ENCODE measurements at places on chromosomes 1 and 21. TPM values are rescaled to one million over a fixed set of nuclear protein-coding genes. Genes with fewer than 3 reads are reported as not detected.
A peak's percentile ranks its signal among the peaks of the same experiment; 100 is the strongest.

GRCh38 chr21:34129039-34129891, 55.9 kb downstream of the MRPS6 start:
- peak; percentile 87 for DNase-seq

- DNase-seq: no peak
Measured at GRCh38 chr1:156083800-156084790, 1.8 kb upstream of the MEX3A start.

GRCh38 chr1:53284224-53285020, 43.4 kb downstream of the LRP8 start:
- no peak for DNase-seq

DNA sequence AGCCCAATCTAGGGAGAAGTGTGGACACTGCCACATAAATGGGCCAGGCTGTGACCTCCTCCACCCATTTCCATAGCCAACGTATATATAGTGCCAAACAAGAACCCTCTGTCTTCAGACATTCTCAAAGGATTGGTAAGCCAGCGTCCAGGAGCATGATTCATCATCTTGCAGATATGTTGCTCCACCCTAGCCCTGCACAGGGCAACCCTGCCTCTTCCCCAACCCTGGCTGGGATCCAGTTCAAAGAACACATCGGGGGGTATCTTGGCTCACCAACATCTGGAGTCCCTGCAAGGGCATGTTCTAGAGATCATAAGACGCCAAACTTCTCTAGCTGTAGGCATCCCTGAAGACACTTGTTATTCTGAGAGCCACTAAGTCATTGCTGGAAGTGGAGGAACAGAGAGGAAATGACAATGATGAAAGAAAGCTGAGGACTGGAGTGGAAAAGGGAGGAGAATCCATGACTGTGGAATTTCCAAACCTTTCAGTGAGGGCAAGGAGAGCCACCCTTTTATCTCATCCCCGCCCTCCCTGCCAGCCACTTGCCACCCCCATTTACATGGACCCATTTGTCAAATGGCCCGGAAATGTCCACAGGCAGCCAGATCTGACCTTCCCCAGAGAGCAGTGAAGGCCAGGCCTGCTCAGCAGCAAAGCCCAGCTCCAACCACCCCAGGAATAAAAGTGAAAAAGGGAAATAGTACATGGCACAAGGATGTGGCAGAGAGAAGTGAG, 144.1 kb upstream of the CTTNBP2NL start:
- peak; percentile 31 for DNase-seq

DNA sequence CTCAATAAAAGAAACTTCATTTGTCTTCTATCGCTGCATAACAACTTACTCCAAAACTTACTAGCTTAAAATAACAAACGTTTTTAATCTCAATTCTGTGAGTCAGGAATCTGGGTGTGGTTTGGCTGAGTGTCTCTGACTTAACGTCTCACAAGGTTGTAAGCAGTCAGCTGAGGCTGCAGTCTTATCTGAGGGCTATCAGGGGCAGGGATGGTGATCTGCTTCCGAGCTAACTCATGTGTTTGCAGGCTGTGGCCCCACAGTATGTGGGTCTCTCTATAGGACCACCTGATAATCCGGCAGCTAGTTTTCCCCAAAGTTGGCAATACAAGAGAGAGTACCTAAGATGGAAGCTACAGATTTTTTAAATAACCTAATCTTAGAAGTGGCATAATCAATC, 234.2 kb upstream of the FGGY start:
- no peak for DNase-seq

GRCh38 chr21:28227881-28228635, 764.6 kb downstream of the LTN1 start:
- no peak for DNase-seq

DNA sequence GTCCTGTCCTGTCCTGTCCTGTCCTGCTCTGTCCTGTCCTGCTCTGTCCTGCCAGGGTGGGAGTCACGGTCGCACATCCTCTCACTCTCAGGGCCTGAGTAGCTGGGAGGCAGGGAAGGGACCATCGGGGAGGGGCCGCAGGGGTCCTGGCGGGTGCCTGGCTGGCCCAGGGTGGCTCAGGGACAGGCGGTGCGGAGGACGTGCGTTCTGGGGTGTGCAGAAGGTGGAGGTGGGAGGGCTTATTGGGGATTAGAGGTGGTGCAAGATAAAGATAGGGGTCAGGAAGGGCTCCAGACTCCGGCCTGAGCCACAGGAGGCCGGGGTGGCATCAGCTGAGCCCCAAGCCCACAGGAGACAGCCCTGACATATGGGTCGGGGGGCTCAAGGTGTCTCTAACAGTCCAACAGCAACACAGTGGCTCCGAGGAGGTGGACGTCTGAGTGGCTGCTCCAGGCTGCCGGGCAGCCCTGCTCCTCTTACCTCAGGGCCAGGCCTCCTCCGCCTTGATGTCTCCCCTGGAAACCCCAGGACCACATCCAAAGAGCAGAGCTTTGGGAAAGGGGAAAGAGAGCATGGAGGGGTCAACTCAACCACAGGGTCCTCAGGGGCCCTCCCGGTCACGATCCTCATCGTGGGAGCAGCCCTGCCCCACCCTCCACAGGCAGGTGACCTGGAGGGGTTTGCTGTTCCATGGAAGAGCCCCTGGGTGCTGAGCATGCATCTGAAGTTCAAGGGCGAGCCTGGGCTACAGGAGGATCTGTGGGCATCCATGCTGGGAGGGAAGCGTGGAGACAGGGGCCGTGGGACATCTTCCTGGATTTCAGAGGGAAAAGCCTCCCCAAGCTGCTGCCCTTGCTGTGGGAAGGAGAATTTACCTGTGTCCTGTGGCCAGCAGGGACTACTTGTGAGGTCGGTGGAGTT, 39.6 kb upstream of the ADARB1 start:
- DNase-seq: no peak

DNA sequence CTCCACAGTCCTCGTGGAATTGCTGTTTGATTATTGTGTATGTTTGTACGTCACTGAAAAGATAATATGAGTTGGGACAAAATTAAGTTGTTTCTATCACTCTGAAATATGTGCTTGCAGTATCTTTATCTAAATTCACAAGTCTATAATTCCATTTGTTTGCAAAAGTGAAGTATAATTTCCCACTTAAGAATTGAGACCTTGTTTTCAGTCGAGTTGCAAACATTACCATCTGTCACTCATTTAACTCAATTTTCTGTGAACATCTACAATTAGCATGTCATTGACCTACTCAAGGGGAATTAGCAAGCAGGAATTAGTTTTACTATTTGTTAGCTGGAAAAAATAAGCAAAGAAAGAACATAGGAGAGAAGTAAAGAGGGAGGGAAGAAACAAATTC, 195.8 kb downstream of the TPR start:
- no peak for DNase-seq

DNA sequence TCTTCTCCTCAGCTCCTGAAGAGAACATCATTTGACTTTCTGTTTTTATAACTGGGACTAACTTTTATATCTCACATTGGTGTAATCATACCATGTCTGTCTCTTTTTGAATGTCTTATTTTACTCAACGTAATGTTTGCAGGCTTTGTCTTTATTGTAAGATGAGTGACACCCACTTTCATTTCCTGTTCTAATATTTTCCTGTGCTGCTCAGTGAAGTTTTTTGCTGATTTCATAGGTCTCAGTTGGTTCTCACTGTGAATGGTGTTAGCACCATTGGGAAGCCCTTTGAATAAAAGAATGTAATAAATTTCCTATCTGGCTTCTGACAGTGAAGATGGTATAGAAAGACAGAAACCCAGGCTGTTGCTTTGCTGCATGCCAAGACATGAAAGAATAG, 84.0 kb downstream of the RAVER2 start:
- DNase-seq: no peak

DNA sequence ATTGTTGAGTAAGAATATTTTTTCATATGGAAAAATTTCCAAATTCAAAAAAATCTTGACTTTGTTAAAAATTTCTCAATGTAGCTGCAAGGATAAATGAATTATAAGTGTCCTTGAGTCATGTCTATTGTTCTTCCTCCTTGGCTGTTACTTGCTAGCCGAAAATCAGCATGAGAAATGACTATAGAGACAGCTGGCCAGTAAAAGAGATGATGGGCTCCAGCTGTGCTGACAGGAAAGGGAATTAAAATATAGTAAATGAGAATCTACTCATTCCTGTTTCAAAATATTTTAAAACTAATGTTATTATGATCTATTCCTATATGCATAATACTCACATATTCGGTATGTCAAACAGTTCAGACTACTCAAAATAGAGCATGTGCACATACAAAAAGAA, 1292.6 kb downstream of the BRINP3 start:
- no peak for DNase-seq

DNA sequence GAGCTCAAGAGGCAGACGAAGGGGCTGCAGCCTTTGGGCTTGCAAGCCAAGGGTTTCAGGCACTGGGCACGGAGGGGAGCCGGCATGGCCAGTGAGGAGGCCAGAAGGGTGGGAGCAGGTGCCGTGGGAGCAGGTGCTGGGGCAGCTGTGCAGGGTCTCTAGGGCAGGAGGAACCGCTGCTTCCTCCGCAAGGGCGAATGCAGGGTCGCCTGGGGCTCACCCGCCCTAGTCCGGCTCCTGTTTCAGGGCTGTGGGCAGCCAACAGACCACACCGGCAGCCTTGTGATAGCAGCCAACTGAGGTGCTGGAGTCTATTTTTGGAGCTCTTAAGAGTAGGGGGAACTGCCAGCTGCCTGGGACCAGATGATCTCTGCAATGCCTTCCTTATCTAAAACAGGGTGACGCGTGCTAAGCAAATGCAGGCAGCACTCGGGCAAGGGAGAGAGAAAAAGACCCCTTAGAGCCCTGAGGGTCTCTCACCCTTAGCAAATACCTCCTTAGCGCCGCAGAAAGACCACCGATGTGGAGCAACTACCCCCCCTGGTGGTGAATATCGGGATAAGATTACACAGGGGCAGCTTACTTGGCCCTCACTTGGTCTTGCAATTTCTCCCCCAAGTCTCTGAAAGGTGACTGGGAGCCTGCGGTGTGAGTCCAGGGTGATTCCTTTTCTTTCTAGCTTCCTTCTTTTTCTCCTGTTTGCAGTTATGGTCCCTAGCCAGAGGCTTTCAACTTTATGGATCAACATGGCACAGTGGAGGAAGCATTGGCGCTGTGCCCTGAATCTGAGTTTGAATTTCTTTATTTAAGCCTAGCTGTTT, 20.7 kb upstream of the MAPKAPK2 start:
- peak; percentile 28 for DNase-seq

- no peak for DNase-seq
Measured at GRCh38 chr1:17881761-17882160, 126.6 kb downstream of the ACTL8 start.

DNA sequence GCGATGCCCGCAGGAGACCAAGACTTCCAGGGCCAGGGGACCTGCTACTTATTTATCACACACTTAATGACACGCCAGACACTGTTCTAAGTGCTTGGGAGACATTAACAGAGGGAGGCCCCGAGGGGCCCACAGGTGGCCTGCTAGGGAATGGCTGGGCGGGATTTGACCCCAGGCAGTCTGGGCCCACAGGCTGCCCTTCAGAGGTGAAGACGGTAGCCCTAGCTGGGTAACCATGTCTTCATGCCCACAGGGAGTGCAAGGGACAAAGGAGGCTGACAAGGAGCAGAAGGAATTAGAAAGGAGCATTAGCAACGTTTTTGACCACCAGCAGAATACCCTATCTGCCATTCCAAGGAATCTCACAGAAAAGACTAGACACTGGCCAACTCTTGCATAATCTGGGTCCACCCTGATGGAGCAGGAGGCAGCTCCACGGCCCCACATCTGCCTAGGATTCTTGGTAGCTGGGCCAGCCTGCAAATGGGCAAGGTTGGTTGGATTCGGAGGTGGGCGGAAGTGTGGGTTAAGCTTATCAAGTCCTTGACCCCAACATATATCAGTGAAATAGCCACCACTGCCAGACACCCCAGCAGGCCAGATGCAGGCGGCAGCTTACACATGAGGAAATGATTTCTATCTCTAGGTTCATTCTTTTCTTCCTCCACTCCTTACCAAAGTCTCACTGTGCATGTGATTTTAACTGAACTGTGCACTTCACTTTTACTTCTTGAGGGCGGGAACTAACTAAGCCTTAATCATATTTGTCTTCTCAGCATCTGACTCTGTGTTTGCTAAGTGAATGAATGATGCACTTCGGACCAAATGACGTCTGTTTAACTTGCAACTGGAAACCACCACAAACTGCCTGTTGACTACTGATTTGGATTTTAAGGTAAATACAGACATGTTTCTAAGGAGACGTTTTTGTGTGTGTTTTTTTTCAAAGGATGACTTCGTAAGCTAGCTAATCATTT, 3.4 kb upstream of the ETS2 start:
- DNase-seq: no peak

- no peak for DNase-seq
Measured at GRCh38 chr1:110218739-110219138, 8.6 kb downstream of the KCNC4 start.

LCE1D gene
- not detected for total RNA-seq

STUM gene
- total RNA-seq: not detected

ATF6 gene
- total RNA-seq: 28.8 TPM

TMEM51 gene
- 5.8 TPM for total RNA-seq

KCNJ15 gene
- total RNA-seq: 0.06 TPM

SDE2 gene
- total RNA-seq: 14.3 TPM

TLR5 gene
- total RNA-seq: not detected

GNL2 gene
- 64.6 TPM for total RNA-seq

All from H4 (cell line).